Dorsolateral prefrontal cortex (tissue), 122 donors: ENCODE measurements at places on chromosomes 6 and 20. TPM values are rescaled to one million over a fixed set of nuclear protein-coding genes. Genes with fewer than 3 reads are reported as not detected.

The SIRPD gene
- not detected for total RNA-seq

The NCOA5 gene
- total RNA-seq, result 23.0 TPM

The BMP6 gene
- 3.4 TPM for total RNA-seq

The LBP gene
- not detected for total RNA-seq

The LIN28B gene
- total RNA-seq, result 2.2 TPM

The DNMT3B gene
- total RNA-seq, result 1.7 TPM

The KHDC1L gene
- 0.80 TPM for total RNA-seq

DNA sequence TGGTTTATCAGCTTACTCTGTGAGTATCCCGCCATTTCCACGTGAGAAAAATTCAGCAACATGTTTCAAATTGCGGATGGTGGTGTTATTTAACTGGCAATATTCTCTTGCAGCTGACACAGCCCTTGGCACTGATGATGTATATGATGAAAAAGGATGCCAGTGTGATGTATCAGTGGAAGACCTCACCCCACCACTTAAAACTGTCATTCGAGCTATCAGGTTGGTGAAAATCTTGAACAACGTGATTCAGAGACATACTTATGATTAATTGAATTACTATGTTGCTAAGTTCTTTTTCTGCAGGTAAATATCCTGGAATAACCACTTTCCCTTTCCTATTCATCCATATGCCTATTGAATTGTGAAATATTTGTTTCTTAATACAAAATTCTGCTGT, 55.7 kb downstream of the KHDC1L start:
- no peak for DNase-seq

DNA sequence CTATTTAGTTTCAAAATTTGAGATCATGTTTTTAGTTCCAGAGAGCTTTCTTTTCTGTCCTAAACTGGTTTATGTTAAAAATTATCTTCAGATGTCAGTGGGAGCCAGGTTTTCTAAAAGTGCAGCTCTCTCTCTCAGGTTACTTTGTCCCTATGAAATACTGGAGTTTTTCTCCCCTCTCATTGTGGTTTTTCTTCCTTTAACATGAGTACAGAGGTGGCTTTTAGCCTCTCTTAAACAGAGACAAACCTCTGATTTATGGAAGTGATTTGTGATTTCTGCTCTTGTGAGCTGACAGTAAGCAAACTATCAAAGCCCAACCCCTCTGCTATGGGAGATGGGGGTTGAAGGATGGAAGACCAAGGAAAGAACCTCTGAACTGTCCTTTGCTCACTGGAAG, 85.7 kb downstream of the LIN28B start:
- no peak for DNase-seq

DNA sequence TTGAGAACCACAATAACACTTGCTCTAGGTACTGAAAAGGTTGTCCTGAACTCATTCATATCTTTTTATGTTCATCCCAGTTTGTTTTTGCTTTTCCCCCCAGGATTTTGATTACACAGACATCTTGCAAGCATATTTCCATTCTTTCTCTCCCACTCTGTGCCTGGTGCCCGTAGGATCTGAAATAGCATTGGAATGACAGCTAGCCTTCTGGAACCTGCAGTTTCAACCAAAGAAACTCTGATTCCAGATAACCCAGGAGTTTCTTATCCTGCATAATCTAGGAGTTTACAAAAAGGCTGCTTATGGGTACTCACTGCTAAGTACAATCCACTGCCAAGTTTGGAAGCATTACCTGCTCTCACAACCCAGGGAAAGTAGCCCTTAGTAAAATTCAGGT, 28.8 kb upstream of the PLCG1 start:
- DNase-seq, result no peak

DNA sequence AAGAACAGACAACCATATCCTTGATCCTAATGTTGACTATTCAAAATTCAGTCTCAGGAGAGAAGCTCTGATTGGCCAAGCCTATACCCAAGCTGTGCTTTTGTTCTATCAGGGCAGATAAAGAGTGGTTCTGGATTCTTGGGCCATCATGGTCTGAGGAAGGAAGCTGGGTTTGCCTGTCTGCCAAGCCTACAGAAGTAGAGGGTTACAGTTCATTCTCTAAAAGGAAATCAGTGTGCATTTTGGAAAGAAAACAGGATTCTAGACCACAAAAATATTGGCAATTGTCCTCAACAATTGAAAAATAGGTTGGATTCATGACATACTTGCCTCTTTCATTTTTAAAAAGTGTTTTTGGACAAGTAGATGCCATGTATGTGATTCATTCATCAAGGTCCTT, 145.4 kb upstream of the BMP2 start:
- DNase-seq, result no peak

DNA sequence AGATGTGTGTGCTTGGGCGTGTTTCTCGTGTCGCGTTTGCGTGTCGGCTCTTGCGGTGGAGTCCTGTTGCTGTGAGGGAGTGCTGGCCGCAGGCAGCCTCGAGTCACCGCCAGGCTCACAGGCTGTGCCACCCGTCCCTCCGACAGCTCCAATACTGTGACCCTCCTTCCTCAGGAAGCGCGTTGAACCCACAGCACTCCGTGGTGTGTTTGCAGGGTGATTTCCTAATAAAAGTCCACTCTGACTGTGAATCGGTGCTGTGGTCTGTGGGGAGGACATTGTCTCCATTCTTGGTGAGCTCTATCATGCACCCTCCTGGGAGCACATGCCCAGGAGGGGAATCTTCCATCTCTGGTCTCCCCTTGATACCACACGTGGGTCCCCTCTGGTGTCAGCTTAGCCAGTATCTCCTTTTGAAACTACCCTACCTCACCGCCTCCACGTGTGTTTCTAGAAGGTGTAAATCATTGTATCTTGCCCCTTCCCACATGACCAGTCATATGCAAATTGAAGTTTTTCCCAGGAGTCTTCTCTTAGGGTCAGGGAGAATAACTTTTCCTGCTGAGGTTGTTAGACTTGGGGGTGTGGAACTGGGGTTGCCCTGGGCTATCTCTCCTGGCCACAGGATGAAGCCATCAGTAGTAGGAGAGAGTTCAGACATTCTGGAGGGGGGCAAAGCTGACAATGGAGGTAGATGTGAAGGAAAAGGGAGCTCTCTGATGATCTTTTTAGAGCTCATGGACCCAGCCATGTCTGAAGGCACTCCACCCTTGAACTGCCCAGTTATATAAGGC, 13.3 kb upstream of the PCMTD2 start:
- no peak for DNase-seq

DNA sequence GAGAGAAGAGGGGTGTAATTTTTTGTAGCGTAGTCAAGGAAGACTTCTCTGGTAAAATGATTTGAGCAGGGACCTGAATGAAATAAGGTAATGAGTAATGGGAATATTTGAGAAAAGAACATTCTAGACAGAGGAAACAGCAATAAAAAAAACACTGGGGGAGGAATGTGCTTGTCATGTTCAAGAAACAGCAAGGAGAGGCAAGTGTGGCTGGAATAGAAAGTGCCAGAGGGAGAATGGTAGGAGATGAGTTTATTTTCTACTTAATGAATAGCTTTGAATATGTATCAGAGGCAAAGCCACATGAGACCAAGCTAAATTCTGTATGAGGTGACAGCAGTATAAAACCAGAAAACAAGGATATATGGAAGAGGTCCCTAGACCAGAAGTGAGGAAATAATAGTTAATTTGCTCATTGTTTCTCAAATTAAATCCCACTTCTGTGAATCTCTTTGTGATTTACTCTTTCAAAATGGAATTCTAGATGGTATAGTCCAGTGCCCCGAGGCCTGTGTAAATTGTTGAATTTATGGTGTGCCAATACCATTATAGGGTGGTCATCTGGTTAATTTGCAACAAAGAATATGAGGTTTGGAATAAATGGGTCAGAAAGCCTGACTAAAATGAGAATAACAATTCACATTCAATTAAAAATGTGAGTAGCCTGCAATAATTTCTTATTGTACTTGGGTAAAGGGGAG, 170.2 kb downstream of the CDKAL1 start:
- DNase-seq, result no peak

GRCh38 chr20:33408313-33408712, 7.0 kb upstream of the CDK5RAP1 start:
- DNase-seq, result no peak

DNA sequence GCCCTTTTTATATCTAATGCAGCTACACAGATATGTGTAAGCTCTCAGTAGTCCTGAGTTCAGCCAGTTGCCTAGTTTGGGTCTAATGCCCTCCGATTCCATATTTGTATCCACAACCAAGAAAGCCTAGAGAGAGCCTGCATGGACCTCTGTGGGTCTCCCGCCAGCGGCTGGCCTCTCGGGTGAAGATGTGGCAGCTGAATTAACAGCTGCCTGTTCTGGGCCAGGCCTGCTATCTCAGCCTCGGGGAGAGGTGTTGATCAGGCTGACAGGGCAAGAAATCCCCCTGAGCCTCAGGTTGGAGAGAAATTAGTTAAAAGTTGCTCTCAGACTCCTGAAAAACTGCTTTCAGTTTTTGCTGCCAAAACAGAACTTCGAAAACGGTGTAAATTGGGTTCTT, 19.8 kb downstream of the PTK7 start:
- no peak for DNase-seq

GRCh38 chr20:50883856-50884255, 47.4 kb downstream of the ADNP start:
- no peak for DNase-seq

- no peak for DNase-seq
Observed at GRCh38 chr6:132130626-132131298, 179.6 kb upstream of the CCN2 start.

GRCh38 chr6:143180826-143181225, 120.1 kb downstream of the AIG1 start:
- no peak for DNase-seq

GRCh38 chr6:83708546-83708969, 343 bp downstream of the SNAP91 start:
- DNase-seq, result peak; percentile 39

- DNase-seq, result no peak
Observed at GRCh38 chr6:151005896-151006632, 140.6 kb downstream of the MTHFD1L start.

- no peak for DNase-seq
Observed at GRCh38 chr6:162379757-162380409, 347.7 kb downstream of the PRKN start.

DNA sequence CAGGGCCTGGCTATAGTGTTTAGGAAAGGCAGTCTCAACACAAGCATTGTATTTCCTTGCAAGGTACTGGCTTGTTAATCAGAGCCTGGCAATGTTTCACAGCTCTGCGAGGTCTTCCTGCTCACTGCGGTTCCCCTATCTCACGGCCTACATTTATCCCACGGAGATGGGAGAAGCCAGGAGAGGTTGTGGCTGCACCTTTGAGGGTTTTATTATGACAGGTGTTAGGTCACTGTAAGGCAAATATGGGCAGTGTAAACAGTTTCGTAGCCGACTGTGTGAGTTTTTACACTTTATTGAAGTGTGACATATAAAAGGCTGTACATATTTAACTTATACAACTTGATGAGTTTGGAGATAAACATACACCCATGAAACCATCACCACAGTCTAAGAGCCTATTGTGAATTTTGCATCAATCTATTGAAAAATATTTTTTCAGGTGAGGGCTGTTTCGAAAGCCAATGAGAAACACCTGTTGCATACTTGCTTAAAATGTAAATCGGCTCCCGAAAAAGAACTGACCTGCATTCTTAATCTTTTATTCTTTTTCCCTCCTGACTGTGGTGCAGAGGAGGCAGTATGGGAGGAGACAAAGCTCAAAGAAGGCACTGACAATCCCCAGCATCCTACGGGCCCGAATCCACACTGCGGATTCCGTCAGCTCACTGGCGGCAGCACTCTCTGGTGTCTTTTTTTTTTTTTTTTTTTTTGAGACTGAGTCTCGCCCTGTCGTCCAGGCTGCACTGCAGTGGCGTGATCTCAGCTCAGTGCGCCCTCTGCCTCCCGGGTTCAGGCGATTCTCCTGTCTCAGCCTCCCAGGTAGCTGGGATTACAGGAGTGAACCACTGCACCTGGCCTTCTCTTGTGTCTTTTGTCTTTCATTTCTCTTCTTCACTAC, 7.5 kb upstream of the RBM38 start:
- no peak for DNase-seq

GRCh38 chr20:63361519-63362435, 628 bp upstream of the CHRNA4 start:
- no peak for DNase-seq

DNA sequence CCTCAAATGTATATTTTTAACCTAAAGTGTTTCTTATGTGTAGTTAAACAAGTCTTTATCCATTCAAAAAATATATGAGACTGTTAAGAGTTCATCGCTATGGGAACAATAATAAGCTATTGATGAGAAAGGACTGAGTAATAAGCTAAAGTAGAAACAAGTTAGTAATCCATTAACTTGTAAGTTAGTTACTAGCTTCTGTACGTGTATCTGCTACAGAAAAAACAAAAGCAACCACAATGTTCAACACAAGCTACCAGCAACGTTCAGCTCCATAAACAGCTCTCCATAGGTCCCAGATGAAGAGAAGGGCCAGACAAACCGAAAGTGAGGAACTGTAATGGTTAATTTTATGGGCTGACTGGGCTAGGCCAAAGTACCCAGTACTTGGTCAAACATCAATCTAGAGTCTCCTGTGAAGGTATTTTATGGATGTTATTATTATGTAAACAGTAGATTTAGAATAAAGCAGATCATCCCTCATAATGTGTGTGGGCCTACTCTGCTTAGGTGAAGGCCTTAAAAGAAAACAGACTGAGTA, 33.8 kb upstream of the FAM135A start:
- DNase-seq, result no peak

DNA sequence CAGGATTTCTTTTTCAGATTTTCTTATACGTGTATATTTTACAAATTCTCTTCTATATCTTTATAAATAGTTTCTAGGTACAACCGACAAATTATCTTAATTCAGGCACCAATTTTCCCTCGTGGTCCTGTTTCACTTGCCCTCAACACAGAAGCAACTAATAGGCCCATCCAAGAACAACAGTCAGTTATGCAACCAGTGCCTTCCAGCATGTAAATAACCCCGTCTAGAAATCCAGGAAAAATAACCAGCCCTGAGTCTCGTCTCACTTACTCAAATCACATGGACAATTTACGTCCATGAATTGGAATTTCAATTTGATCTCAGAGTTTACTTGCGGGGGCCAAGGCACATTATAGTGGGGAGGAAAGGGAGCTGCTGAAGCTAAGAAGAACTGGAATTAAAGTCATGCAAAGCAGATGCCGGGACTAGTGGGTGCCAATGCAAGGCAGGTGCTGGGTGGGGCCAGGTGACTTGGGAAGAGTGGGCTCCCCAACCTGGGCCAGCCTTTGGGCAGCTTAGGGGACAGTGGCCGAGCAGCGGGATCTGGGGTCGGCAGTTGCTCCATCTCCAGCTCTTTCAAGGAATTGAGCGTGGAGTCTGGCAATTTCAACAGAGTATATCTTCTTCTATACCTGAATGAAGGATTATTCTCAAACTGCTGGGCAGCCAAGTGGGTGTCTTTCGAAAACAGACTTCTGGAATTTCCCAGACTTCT, 121.7 kb downstream of the EDN3 start:
- no peak for DNase-seq

DNA sequence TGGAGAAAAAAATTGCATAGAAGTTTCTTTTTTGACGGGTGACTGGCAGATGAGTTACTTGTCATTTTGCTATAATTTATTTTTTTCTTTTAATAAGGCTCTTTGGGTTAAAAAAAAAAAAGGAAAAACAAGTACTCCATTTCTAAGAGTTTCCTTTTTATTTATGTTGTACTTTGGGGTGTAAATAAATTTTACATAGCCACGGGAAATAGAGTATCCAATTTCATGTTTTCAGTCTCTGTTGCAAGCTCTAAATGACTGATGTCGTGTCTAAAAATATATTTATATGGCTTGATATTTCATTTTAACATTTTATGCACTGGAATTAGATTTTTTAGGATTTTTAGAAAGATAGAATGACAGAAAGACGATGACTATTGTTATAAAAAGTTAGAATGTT, 3.4 kb downstream of the EYA4 start:
- no peak for DNase-seq
